Hepatocyte (in vitro differentiated cells): ENCODE measurements at places on chromosomes 5 and 9. TPM values are rescaled to one million over a fixed set of nuclear protein-coding genes. Genes with fewer than 3 reads are reported as not detected.

DNA sequence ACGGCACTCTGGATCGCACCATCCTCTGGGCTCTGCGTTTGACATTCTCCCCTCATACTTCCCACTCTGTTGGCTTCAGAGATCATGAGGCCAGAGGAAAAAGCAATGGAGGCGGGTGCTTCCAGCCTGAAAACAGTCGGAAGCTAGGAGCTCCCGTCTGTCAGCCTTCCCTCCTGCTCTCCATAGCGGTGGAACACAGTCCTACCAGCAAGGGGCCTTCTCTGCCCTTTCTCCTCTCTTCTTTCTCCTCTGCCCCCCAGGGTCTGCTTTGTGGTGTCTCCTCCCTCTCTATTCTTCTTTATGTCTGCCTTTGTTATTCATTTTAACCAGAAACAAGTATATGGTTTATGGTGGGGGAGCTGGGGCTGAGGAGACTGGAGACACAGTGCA lies 152.5 kb upstream of the NFIB start:
- H3K4me3 ChIP-seq, result no peak overlapping the region
- no peaks in the 10 kb centered on the region for H3K36me3 ChIP-seq
- H3K4me1 ChIP-seq, result no peaks in the 10 kb centered on the region
- DNase-seq, result no peak

DNA sequence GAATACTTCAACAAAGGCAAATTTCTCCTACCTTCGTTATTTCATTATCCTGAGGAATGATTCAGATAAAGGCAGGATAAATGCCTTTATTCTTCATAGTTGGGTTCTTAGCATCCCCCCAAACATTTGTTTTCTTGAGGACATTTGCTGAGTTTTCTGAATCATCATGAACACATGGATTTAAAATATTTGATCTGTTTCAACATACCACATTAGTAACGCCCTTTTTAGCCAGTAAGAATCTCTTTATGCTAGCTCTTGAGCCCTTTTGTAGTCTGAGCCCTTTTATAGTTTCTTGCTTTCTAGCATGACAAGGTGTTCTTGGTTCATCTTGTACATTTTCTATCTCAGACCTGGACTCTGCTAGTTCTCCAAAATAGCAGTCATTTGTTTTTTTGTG lies 27.9 kb downstream of the SKIC3 start:
- H3K4me3 ChIP-seq, result no peak overlapping the region
- no peak for DNase-seq
- H3K27ac ChIP-seq, result no peak overlapping the region

DNA sequence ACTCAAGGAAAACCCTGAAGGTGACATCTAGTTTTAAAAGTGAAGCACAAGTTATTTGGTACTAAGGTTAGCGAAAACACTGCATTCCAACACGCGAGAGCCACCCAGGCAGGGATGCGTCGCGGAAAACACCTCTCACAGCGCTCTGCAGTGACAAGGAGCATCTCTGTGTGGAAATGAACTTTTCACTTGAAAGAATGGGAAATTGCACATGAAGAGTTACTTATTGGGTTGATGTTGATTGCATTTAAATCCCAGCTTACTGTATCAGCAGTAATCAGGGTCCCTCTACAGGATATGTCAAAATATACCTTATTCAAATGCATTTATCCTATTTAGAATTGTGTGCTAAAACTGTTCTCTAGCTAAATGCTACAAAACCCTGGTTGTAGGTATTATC lies 144.4 kb downstream of the BNC2 start:
- peaks cover 10% of the 10 kb centered on the region for H3K4me1 ChIP-seq
- no peaks in the 10 kb centered on the region for H3K36me3 ChIP-seq
- H3K4me3 ChIP-seq, result peak overlapping the region; percentile 25
- H3K27ac ChIP-seq, result peak overlapping the region; percentile 70
- peaks cover 28% of the 10 kb centered on the region for H3K27me3 ChIP-seq
- peak; percentile 10 for DNase-seq

- no peak overlapping the region for H3K4me3 ChIP-seq
- no peaks in the 10 kb centered on the region for H3K36me3 ChIP-seq
- H3K27ac ChIP-seq, result no peak overlapping the region
- no peaks in the 10 kb centered on the region for H3K4me1 ChIP-seq
Observed at GRCh38 chr5:116354699-116355098, 219.9 kb downstream of the SEMA6A start.

GRCh38 chr9:76808636-76809035 lies 44.4 kb downstream of the PCA3 start:
- no peaks in the 10 kb centered on the region for H3K36me3 ChIP-seq
- DNase-seq, result no peak
- H3K4me3 ChIP-seq, result no peak overlapping the region
- H3K4me1 ChIP-seq, result peaks cover 8% of the 10 kb centered on the region
- no peak overlapping the region for H3K27ac ChIP-seq

DNA sequence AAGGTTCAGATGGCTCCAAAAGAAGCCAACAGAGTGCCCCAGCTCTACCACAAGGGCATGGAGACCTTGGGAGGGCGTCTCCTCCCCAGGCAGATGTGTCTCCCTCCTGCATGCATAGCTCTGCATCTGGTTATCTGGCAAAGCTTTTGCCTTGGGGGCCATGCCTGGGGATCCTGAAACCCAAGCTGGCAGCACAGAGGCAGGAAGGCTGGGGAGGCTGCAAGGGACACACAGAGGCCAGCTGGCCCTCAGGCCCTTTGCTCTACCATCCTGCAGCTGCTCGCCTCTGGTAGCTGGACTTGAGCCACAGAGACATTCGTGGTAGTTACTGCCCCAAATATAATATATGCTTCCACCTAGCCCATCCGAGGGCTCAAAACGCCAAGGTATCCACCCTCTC lies 3.9 kb downstream of the SEPTIN8 start:
- H3K4me3 ChIP-seq, result no peak overlapping the region
- DNase-seq, result no peak

Gene CRB2
- 5.5 and 7.6 TPM in 2 replicates for polyA plus RNA-seq
